Stimulated activated CD8-positive, alpha-beta memory T cell treated with anti-CD3 and anti-CD28 coated beads, Interleukin-7, amount 100 ng/mL, for 1 hour (primary cell): ENCODE measurements at places on chromosomes 1 and 21.

- DNase-seq: no peak
Measured at GRCh38 chr1:1479547-1480487, 8.3 kb downstream of the ATAD3B start.

DNA sequence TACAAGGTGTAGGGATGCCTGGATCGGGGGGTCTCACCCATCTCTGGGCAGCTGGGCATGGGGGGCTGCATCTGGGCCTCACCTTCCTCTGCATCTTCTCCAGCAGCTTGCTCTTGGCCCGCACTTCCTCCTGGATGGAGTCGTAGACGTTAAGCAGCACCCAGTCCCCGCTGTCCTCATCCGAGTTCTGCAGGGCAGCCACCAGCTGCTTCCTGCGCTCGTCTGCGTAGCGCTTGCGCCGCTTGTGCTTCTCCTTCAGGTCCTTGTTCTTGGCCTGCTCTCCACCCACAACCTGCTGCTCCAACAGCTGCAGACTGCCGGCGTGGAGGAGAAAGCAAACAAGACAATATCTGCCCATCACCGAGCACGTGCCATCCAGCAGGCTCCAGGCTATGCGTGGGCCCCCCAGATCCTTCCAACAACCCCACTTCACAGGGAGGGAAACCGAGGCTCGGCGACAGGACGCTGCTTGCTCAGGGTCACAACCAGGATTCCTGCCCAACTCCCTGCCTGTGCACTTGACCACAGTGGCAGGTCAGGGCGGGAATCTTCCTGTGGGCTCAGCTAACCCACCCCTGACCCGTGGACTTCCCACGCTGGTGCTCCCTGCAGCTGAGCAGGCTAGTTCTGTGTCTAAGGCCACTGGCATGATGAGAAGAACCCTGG is 21.5 kb upstream of the DDOST start:
- DNase-seq: no peak

DNA sequence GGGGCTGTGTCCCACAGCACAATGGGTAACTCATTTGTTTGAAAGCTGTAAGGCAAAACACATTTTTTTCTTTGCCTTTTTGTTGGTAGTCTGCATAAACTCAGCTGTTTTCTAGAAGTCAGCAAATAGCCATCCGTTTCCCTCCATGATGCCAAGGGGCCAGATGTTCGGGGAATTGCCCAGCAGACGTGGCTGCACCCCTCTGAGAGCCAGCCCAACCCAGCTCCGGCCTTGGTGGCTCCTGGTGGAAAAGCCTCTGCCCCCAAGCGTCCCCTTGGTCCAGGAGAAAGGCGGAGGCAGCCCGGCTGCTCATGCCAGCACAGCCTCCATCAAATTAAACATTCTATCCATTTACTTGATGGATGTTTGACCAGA is 58.4 kb upstream of the ADARB1 start:
- DNase-seq: no peak

GRCh38 chr1:205495237-205495823 is 9.1 kb upstream of the CDK18 start:
- DNase-seq: no peak

DNA sequence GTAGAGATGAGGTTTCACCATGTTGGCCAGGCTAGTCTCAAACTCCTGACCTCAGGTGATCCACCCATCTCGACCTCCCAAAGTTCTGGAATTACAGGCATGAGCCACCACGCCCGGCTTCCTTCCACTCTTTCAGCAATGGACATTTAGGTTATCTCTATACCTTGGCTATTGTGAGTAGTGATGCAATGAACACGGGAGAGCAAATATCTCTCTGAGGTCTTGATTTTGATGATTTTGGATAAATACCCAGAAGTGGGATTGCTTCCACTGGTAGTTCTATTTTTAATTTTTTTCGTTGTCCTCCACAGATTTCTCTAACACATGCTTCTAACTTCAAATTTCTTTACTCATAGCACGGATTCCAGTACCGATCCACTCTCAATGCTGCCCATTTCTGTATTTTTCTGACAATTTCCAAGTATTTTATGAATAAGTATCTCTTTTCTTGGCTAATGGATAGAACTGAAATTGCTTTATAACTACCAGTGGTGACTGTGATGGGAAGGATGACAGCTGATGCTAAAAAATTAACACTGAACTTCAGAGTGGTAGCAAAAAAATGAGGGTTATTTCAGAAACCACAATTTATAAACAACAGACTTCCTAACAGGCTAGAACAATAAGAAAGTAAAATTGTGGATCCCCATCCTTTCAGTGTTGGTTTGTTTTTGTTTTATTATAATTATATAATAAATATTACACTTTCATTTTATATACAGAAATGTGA is 327.5 kb upstream of the RUNX1 start:
- DNase-seq: no peak

- DNase-seq: no peak
Measured at GRCh38 chr1:5001466-5001865, 347.1 kb downstream of the AJAP1 start.

DNA sequence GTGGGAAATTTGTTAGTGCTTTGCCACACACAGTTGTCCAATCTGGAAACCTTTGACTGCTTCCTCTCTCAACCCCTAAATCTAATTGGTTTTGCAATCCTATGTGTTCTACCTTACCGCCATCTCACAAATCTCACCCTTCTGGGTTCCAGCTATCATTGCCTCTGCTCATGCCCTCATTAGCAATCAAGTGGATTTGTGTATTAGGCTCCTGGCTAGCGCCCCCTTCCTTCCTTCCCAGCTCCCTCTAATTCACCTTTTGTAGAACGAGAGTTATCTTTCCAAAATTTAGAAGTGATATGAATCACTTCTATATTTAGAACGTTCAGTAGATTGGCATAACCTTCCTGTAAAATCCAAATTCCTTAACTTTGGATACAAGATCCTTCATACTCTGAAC is 18.6 kb downstream of the FMO1 start:
- DNase-seq: no peak

- no peak for DNase-seq
Measured at GRCh38 chr1:173222149-173223030, 15.3 kb upstream of the TNFSF4 start.

- DNase-seq: no peak
Measured at GRCh38 chr1:56788588-56788987, 30.6 kb downstream of the FYB2 start.

DNA sequence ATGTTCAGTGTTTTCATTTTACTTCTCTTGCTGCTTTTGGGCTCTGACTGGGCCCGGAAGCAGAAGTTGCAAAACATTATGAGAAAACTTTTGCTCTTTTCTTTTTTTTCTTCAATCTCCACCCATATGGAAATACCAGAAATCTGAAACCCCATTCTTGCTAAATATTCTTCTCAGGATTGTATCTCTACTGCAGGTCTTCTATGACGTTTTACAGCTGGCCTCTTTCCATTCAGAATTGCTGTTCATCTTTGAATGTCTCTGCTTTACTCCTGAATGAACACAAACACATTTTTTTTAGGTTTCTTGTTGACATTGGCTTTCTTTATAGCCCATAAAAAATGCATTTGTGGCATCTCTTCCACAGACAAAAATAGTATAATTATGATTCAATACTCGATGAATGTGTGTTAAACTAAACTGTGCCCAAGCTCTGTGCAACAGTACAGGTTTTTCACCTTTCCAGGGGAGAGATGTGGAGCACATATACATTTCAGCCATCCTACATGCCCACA is 18.8 kb downstream of the PTPRC start:
- no peak for DNase-seq

DNA sequence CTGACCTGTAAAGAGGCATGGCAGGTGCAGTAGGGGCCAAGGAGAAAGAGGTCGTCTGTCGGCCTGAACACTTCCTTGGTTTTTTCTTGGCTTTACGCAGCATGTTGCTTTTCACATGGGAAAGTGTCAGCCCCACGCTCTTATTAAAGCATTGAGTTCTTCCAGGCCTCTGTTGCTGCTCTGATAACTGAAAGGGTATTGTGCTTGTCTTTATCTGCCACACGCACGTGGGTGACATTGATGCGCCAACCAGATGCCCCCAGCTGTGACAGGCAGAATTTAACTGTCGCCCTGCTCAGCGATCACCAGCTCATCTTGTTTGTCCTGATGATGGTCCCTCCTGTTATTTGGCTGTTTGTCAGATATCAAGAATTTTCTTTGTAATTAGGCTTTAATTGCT is 76.5 kb downstream of the GALNT2 start:
- no peak for DNase-seq

DNA sequence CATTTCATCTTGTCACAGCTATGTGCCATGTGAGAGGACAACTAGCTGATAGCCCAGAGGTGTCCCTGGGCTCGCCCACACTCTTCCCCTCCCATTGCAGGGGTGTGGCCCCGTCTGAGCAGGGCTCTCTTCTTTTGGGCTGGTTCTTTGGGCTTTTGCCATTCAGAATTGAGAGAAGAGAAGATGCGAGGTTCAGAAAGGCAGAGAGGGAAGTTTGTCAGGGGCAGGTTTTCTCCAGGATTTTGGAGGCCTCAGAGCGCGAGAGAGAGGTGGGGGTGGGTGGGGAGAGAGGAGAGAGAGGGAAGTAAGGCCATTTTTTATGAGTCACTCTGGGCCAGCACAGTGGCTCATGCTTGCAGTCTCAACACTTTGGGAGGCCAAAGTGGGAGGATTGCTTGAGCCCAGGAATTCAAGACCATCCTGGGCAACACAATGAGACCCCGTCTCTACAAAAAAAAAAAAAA is 5.2 kb downstream of the IFI6 start:
- DNase-seq: no peak

GRCh38 chr1:54976747-54977146 is 3.7 kb upstream of the TMEM61 start:
- DNase-seq: no peak

DNA sequence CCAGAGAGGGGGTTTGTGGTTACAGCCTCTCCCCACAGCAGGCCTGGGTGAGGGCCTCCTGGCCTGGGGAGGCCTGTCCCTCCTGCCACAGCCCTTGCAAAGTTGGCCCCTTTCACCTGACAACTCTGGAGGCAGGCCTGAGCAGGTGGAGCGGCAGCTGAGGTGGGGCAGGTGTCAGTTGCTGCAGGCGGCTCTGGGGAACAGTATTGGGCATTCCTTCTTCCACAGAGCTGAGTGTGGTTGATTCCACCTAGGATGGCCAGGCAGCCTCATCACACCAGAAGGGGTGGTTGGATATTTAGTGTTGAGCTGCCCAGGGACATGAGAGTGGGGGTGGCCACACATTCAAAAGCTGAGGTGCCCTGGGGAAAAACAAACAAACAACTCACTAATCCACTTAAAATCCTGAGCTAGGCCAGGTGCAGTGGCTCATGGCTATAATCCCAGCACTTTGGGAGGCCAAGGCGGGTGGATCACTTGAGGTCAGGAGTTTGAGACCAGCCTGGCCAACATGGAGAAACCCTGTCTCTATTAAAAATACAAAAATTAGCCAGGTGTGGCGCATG is 31.1 kb downstream of the PIGP start:
- no peak for DNase-seq

GRCh38 chr1:232249339-232249738 is 380.6 kb downstream of the SIPA1L2 start:
- DNase-seq: no peak

GRCh38 chr1:7783178-7783711 is 846 bp upstream of the PER3 start:
- no peak for DNase-seq

GRCh38 chr1:180562640-180563025 is 3.9 kb downstream of the OVAAL start:
- no peak for DNase-seq

GRCh38 chr1:45065083-45065482 is 53.0 kb downstream of the UROD start:
- DNase-seq: no peak

GRCh38 chr1:18646786-18647410 is 16.3 kb downstream of the PAX7 start:
- DNase-seq: no peak
